WERI-Rb-1 (cell line): ENCODE measurements at places on chromosomes 13 and 19.

DNA sequence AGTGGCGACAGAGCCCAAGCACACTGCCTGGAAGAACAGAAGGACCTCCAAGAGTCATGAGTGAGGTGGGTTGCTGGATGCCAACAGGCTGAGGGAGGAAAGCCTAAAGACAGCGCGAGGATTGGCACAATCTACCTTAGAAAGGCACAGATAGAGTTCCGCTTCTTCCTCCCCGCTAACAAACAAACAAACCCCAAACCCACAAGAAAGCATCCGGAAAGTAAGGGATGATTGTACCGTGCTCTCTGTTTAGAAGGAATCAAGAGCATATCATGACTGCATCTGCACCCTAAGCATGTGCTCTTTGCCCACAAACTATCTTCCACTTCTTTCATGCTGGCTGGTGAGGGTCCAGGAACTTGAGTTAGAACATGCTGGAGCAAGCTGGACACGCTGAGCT lies 233.0 kb upstream of the KLF12 start:
- DNase-seq: no peak

DNA sequence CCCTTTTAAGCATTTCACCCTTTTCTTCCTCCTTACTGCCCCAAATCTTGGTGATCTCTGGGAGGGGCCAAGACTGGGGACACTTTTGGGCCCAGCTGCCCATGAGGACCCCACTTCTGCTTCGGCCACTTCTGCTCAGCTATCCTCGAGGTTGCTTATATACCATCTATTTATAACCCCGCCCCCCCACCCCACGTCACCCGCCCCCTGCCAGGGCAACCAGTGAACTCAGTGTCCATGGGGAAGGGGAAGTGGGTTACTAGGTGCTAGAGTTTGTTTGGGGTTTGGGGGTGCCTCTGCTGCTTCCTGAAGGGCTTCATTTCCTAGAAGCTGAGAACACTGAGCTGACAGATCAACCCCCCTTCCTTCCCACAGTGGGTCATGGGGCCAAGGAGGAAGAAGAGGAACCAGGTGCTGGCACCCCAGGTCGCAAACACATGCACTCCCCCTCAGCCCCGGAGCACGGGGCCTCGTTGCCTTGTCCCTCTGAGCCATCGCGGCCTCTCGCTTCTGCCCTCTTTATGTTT lies 6.1 kb upstream of the ADGRE5 start:
- no peak for DNase-seq

GRCh38 chr13:97108530-97108900 lies 113.6 kb upstream of the MBNL2 start:
- no peak for DNase-seq

DNA sequence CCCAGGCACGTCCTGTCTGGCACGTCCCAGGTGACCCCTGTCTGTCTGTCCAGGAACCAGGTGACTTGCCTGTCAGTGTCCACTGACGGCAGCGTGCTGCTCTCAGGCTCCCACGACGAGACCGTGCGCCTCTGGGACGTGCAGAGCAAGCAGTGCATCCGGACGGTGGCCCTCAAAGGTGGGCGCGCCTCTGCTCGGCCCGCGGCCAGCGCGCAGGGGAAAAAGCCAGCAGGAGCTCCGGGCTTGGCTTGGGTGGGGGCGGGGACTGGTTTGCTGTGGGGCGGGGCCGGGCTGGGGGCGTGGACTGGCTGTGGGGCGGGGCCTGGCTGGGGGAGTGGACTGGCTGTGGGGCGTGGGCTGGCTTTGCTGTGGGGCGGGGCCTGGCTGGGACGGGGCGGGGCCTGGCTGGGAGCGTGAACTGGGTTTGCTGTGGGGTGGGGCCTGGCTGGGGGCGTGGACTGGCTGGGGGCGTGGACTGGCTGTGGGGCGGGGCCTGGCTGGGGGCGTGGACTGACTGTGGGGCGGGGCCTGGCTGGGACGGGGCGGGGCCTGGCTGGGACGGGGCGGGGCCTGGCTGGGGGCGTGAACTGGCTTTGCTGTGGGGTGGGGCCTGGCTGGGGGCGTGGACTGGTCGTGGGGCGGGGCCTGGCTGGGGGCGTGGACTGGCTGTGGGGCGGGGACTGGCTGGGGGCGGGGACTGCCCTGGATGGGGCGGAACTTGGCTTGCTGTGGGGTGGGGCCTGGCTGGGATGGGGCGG lies 7.2 kb downstream of the WDR18 start:
- peak; percentile 87 for DNase-seq

- no peak for DNase-seq
Measured at GRCh38 chr19:48183356-48183755, 12.9 kb downstream of the ZSWIM9 start.

DNA sequence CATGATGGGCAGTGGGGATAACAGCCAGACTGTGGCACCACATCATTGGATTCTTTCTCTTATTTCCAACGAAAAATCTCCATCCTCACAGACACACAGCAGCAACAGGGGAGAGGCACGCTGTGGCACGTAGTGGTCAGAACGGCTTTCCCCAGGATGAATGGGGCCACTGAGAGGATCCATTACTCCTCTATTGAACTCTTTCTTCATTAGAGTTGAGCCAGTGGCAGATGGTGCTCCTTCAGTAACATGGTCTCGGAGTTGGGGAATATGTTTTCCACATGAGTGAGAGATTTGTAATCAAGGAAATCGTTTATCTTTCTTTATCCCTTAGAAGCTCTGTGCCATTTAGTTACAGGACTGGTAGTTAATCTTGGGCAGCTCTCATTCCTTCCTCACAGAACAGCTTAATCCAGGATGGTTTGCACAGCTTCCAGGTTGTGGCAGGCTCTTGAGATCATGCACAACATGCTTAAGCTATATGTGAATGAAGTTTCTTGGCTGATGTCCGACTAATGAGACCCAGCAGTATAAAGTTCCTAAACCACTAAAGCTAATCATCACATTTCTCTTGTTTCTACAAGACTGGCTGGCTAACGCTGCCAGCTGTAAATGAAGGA lies 180.5 kb upstream of the SLC10A2 start:
- DNase-seq: peak; percentile 93

- no peak for DNase-seq
Measured at GRCh38 chr13:113601166-113602070, 16.9 kb downstream of the TFDP1 start.
